CD4-positive, CD25-positive, alpha-beta regulatory T cell (primary cell): ENCODE measurements at places on chromosomes 16 and 17. TPM values are rescaled to one million over a fixed set of nuclear protein-coding genes. Genes with fewer than 3 reads are reported as not detected.

DNA sequence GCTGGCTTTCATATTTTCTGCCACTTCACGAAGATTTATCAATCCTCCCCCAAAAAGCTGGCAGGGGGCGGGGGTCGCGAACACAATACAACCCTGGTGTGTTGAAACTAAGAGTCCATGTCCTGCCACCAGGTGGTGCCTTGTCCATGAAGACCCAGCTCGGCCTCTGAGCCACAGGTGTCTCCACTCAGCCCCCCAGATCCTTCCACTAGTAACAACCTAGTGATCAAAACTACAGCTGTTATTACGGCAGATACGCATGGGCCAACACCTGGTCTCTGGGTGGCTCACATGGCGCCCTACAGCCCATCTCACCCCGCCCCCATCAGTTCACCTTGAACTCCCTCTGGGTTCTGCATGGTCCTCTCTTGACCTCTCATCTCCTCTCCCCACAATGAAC is 27.7 kb downstream of the USP7 start:
- no peaks in the 10 kb centered on the region for H3K27me3 ChIP-seq
- DNase-seq = no peak
- no peak overlapping the region for H3K27ac ChIP-seq
- no peaks in the 10 kb centered on the region for H3K36me3 ChIP-seq
- no peak overlapping the region for H3K4me3 ChIP-seq

- H3K27me3 ChIP-seq = no peaks in the 10 kb centered on the region
- no peak overlapping the region for H3K27ac ChIP-seq
- DNase-seq = no peak
- H3K4me1 ChIP-seq = peaks cover 13% of the 10 kb centered on the region
- H3K36me3 ChIP-seq = no peaks in the 10 kb centered on the region
- H3K4me3 ChIP-seq = no peak overlapping the region
Measured at GRCh38 chr17:73759324-73759723, 115.1 kb upstream of the SDK2 start.

COX4I1 gene
- 476 TPM for total RNA-seq

FKBP10 gene
- not detected for total RNA-seq

GRCh38 chr17:14510136-14510535 is 209.3 kb downstream of the HS3ST3B1 start:
- DNase-seq = no peak
- no peaks in the 10 kb centered on the region for H3K27me3 ChIP-seq
- no peak overlapping the region for H3K4me3 ChIP-seq
- no peaks in the 10 kb centered on the region for H3K4me1 ChIP-seq
- no peak overlapping the region for H3K27ac ChIP-seq
- no peaks in the 10 kb centered on the region for H3K36me3 ChIP-seq

ARL5C gene
- not detected for total RNA-seq

PROCA1 gene
- total RNA-seq = 5.3 TPM

DOC2A gene
- not detected for total RNA-seq

GRCh38 chr16:47017636-47018035 is 44.2 kb upstream of the DNAJA2 start:
- peaks cover 5% of the 10 kb centered on the region for H3K4me1 ChIP-seq
- no peak overlapping the region for H3K27ac ChIP-seq
- H3K4me3 ChIP-seq = no peak overlapping the region
- no peaks in the 10 kb centered on the region for H3K36me3 ChIP-seq

GRCh38 chr17:74408815-74409214 is 23.1 kb upstream of the GPRC5C start:
- H3K27ac ChIP-seq = no peak overlapping the region
- H3K27me3 ChIP-seq = no peaks in the 10 kb centered on the region
- H3K4me1 ChIP-seq = no peaks in the 10 kb centered on the region
- no peaks in the 10 kb centered on the region for H3K36me3 ChIP-seq
- no peak overlapping the region for H3K4me3 ChIP-seq
